ENCODE measurements at places on chromosomes 6 and 20.

GRCh38 chr6:141488488-141488887 is 644.2 kb upstream of the GJE1 start:
- DNase-seq = no peak

- no peak for DNase-seq
Observed at GRCh38 chr20:58944610-58945009, 36.4 kb upstream of the NELFCD start.

DNA sequence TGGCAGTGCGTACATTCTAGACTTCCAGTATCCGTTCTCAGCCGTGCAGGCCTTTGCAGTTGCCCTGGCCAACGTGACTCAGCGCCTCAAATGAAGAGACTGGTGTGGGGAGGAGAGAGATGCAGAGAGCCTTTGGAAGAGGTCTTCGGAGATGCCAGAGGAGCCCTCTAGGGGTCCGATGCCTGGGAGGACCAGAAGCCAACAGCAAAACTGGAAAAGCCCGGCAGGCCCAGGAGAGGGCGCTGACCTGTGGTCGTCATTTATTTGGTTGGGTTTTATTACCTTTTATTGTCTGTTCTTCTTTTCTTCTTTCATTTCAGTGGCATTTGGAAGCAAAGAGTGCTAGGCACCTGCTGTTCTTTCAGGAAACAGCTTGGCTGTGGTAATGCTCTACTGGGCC is 53.3 kb upstream of the TMEM181 start:
- no peak for DNase-seq

DNA sequence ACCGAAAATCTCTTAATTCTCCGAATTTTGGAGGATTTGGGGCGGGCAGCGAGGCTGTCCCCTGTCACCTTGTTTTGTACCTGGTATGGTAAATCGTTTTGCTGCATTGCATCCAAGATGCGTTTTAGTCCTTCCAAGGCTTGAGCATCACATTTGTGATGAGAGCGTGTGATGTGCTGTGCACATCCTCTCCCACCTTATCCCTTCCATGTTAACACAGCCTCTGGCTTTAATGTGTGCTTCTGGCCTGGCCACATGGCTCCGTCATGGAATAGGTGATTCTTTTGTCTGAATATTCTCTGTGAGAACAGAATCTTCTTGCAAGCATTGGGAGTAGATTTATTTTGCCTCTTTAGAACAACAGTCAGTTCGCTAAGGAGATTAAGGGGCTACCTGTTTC is 763 bp downstream of the TMEM14A start:
- no peak for DNase-seq

DNA sequence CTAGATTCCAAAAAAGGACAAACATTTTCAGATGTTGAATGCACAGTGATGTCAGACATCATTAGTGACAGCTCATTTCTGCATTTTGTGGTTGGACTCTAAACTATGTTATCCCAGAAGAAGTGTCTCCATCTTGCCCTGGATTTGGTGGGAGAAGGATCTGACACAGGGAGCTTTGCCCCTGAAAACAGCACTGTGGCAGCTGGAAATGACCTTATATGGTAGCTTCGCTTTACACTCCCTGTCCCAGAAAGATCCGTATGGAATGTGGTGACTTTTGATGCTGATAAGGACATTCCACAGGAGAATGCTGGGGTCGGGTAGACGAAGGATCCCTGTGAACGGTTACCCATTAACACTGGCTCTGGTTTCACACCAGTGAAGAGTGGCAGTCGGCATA is 87.2 kb upstream of the EDN1 start:
- DNase-seq = no peak

DNA sequence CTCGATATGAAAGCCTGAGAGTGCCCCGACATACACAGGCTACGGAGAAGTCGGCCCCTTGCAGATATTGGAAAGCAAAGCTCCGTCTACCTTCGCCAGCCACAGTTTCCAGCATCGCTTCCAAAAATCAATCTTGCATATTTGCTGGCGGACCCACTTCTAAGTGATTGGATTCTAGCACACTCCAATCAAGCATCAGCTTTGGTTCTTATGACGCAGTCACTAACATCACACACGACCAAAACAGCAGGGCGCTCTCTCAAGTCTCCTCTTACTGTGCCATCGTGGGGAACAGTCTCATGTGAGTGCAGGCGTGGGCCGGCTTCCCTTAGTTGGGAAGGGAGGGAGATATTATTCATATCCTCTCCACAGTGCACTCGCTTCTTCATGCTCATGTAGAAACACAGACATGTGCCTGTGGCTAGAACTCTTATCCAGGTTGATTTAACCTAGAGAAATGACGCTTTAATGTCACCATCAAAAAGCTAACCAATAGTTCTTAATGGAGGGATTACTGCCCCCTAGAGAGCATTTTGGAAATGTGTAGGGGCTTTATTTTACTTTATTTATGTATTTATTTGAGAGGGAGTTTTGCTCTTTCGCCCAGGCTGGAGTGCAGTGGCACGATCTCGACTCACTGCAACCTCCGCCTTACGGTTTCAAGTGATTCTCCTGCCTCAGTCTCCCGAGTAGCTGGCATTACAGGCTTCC is 229.8 kb downstream of the SOD2 start:
- DNase-seq = no peak

GRCh38 chr6:157530126-157530525 is 149.1 kb downstream of the ZDHHC14 start:
- no peak for DNase-seq

- no peak for DNase-seq
Observed at GRCh38 chr6:14552891-14553290, 435.3 kb downstream of the CD83 start.

- DNase-seq = no peak
Observed at GRCh38 chr20:3276680-3277015, 37.7 kb upstream of the SLC4A11 start.

DNA sequence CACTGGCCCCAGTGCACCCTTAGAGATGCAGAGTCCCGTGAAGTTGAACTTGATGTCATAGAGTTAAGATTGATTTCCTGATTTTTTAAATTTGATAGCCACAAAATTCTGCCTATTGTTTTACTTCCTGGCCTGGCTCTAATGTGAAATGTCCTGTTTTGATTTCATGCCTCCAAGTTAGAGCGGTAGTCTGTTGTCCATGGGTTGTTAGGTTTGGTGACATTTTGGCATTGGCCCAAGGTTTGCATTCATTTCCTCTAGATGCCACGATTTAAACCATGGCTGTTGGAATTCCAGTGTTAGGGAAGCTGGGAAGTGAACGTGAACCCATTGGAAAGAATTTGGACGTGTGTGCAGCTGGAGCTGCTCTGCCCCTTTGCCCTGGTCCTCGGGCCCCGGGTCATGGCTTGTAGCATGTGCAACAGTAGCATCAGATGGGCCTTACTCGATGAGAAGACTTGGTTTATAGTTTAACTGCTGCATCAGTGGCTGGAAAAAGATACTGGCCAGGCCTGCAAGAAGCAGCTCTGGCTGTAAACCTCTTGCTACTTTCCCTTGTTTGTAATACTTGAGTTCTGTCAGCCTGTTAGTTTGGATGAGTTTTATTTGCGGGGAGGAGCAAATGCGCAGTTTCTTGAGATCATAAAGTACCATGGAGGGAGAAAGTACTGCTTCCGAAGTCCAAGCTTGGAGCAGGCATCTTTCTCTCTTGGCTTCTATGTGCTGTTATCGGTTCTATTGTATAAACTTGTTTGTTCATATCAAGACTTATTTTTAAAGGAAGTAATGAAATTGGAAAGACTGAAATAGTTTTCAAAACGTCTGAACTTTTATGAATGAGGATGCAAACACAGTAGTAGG is 121.4 kb upstream of the CLDN20 start:
- DNase-seq = no peak

DNA sequence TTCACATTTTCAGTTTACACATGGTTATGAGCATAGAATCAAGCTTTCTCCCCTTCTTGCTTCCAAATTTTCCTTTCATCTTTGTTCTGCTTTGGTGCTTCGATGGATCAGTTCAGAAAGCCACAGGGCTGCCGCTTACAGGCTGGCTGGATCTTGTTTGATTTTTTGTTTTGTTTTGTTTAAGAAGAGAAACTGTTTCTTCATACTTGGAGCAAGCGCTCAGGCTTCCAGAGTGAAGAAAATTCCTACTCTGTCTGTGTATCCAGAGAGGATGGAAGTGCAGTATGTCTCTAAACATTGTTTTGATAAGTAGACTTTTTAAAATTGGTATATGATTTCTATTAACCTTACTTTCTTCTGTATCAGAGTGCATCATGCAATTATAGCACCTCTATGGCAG is 66.9 kb downstream of the ARID1B start:
- DNase-seq = no peak

DNA sequence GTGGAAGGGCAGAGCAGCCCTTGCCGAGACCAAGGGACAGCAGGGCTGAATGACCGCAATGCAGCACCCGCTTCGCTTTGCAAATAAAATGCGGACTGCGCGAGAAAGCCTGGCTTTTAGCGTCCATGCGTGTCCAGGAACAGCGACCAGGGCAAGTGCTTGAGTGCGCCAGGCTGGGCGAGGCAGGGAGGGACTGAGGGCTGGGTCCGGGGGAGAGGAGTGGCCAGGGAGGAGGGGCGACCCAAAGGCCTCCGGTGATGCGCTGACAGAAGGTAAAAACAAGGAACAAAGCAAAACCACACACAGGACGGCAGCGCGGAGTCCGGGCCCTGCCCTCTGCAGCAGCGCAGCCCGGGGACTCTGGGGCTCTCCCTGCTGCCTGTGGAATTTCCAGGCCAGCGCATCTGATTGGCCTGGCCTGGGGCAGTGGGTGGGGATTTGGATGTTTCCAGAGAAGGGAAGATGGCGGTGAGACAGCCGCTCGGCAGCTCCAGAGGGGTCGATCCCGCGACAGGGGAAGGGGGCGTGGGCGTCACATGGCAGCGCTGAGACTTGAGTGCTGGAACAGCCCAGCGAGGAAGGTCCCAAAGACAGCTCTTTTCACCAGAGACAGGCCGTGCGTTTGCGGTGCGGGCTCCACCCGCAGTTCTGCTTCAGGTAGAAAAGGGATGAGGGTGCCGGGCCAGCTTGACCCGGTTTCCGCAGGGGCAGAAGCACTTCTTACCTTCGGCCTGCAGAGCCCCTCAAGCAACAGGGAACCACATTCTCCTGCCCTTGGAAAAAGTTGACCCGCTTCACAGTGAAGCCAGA is 51.8 kb downstream of the SSR1 start:
- no peak for DNase-seq

- no peak for DNase-seq
Observed at GRCh38 chr6:67615796-67616195, 1019.3 kb upstream of the ADGRB3 start.

DNA sequence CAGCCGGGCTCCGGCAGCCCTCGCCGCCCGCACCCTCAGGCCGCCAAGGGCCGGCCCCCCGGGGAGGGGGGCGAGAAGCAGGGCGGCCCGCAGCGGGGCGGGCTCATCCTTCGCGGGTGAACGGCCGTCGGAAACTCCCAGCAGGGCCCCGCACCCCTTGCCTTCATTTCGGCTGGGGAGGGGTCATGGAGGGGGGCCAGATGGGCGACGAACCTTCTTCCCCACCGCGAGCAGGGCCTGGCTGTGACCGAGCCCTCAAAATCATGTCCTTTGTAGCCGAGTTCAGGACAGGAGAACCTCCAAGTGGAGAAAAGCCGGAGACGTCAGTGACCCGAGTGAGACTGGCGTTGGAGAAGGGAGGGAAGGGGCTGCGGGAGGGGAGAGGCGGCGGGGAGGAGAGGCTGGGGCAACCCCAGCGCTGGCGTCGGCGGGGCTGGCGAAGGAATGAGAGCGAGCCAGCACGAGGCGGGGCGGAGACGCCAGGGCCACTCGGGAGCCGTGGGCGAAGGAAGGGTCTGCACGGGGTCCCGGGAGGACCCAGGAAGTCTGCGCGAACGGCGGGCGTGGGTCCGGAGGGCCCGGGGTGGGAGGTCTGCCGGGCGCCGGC is 571 bp upstream of the FOXC1 start:
- DNase-seq = no peak

- DNase-seq = no peak
Observed at GRCh38 chr6:39879535-39879934, 54.7 kb downstream of the MOCS1 start.

DNA sequence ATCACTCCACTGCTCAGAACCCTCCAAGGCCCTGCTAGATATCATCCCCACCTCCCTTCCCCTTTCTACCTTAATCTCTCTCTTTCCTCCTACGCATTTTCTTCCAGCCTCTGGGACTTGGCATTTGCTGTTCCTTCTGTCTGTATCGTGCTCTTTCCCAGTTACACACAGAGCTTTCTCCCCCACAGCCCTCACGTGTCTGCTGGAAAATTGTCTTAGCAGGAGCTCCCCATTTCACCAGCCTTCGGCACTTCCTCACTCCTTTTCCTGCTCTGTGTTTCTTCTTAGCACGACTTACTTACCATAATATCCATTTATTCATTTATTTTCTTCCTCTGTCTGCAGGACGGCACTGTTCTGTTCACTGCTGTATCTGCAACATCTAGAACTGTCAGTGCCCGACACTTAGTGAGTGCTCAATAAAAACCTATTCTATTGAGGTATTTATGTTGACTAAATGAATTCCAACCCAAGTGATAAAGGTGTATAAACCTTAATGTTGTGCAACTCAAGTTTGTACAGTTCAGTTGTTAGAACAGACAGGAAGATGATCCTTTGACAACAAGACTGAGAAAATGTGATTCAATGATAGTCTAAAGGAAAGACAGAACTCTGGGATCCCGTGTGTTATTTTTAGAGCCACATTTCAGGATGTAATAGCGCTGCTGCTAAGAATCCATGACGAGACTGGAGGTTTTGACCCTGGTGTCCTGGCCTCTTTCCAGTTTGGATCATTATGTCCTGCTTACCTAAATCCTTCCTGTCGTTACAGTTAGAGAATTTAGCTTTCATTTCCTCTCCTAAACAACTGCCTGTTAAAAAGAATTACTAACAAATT is 170.1 kb upstream of the LAMP5 start:
- DNase-seq = no peak

DNA sequence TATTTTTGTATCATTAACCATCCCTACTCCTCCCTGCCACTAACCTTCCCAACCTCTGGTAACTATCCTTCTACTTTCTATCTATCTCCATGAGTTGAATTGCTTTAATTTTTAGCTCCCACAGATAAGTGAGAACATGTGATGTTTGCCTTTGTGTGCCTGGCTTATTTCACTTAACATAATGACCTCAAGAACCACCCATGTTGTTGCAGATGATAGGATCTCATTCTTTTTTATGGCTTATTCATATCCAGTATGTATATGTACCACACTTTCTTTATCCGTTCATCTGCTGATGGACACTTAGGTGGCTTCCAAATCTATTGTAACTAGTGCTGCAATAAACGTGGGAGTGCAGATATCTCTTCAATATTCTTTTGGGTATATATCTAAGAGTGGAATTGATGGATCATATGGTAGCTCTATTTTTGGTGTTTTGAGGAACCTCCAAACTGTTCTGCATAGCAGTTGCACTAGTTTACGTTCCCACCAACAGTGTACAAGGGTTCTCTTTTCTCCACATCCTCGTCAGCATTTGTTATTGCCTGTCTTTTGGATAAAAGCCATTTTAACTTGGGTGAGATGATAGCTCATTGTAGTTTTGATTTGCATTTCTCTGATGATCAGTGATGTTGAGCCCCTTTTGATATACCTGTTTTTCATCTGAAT is 201.4 kb downstream of the ARHGAP18 start:
- no peak for DNase-seq

DNA sequence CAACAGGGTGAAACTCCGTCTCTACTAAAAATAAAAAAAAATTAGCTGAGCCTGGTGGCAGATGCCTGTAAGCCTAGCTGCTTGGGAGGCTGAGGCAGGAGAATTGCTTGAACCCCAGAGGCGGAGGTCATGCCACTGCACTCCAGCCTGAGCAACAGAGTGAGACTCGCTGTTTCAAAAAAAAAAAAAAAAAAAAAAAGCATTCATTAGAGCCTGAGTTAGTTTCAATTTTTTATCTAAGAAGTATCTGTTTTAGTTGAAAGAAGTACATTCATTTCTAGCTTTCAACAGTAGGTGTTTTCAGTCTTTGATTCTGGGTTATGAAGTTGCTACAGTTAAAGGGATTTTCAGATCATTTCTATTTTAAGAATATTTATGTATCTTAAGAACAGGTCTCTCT is 42.2 kb downstream of the ZNF292 start:
- no peak for DNase-seq

Data from activated CD4-positive, alpha-beta T cell treated with anti-CD3 and anti-CD28 coated beads for 1 hour (primary cell).